HFFc6 (cell line): ENCODE measurements at places on chromosomes 1 and 21.

- no peak for DNase-seq
Observed at GRCh38 chr1:156549390-156549789, 23.0 kb downstream of the IQGAP3 start.

DNA sequence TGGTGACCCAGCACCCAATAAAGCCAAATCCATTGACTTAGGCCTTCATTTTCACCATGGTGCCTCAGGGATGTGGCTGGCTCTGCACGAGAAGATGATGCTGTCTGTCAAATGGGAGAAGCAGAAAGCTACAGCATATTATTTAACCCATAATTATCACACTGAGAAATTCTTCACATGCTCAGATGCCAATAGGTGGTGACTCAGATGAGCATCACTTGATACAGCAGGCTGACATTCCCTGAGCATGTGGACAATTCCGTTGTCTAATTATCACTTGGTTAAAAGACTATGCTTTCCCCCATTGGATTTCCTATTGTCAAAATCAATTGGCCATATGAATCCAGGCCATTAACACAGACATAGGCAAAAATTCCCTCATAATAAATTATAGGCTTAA is 44.0 kb upstream of the HSD3B1 start:
- no peak for DNase-seq

GRCh38 chr1:232207073-232207866 is 422.7 kb downstream of the SIPA1L2 start:
- DNase-seq, result no peak

DNA sequence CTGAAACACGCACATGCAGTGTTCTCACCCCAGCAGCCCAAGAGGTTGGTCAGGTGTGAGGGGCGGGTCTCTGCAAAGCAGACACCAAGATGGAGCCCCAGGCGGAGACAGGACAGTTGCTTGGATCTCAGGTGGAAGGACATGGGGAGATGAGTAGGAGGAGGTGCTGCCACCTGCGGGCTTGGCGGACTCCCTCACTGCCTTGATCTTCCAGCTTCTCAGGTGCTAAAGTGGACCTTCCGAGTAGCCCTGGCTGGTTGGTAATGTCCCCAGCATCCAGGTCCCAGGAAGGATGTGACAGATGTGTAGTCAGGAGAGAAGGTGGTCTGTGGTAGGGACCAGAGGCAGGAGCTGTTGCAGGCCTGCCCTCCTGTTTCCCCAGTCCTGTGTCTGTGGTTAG is 114.1 kb downstream of the AJAP1 start:
- DNase-seq, result no peak

DNA sequence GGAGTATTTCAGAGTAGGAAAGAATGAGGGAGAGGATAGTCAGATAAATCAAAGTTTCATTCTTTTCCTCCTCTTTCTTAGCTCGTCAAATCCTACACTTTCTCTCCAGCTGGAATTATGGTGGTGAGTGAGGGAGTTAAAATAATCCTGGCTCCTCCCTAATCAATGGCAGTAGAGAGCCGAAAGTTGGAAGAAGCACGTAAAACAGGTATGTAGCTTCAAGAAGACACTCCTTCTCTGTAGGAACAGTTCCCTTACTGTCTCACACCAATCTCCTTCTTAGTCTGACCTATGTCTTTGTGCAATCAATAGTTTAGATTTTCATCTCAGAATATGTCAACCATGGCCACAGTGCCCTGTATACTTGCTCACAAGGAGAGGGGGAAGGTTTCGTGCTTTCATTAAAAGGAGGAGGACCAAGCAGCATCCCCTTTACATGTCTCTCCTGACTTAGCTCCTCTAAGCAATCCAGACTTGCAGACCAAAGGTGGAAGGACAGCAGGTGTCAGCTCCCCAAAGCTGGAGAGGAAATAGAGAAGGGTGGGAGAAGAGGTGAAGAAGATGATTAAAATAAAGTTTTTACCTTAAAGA is 878 bp downstream of the MINDY1 start:
- no peak for DNase-seq

- peak; percentile 70 for DNase-seq
Observed at GRCh38 chr1:231590453-231591198, 36.0 kb upstream of the DISC1 start.

DNA sequence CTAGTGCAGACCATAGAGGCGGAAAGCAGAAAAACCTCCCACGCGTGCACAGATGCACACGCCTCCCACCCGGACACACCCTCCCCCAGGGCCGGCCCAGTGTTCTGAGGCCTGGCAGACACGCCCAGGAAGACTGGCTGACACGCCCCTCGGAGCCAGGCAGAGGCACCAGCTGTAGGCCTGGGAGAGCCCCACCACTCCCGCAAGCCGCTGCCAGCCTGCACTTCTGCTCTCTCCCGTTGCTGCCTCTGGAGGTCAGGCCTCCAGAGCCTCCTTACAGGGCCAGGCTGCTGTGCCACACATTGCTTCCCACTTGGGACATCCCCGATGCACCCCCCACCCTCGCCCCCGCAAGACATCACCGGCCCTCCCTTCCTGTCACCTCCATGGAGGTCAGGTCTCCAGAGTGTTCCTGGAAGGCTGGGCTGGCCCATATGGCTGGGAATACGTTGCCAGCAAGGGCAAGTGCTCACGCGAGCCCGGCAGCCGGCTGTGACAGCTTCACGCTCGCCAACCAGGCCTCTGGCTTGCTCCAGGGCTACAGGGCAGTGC is 40.4 kb downstream of the CASZ1 start:
- no peak for DNase-seq

DNA sequence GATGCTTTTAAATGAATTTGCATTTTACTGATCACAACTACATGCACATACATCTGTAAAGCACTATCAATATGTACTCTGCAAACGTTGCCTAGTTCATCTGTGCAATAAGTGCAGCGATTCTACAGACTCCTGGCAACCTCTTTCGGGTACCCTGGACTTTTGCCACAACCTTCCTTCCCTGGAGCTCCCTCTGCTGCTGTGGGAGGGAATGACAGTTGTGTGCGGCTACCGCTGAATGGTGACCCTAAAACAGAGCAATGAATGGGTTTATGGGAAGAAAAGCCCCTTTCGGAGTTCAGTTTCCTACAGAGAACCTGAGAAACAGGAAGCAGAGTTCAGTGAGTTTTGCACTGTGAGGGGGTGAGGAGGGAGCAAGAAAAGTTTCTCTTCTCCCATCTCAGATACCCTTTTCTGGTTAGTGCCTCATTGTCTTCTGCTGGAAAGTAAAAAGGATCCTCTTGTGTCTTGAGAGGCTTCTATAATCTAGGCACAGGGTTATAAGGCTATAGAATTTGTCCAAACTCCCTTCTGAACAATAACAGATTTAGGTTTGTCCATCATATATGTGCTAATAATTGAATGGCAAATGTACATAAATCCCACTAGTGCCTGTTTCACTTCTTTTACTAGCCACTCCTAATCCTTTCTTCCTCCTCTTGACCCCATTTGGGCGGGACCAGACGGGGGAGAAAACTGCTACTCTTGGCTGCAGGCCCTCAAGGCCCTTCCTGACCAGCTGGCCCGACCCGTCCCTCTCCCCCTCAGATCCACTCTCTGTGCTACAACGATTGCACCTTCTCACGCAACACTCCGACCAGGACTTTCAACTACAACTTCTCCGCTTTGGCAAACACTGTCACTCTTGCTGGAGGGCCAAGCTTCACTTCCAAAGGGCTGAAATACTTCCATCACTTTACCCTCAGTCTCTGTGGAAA is 19.8 kb upstream of the SARS1 start:
- DNase-seq, result no peak

DNA sequence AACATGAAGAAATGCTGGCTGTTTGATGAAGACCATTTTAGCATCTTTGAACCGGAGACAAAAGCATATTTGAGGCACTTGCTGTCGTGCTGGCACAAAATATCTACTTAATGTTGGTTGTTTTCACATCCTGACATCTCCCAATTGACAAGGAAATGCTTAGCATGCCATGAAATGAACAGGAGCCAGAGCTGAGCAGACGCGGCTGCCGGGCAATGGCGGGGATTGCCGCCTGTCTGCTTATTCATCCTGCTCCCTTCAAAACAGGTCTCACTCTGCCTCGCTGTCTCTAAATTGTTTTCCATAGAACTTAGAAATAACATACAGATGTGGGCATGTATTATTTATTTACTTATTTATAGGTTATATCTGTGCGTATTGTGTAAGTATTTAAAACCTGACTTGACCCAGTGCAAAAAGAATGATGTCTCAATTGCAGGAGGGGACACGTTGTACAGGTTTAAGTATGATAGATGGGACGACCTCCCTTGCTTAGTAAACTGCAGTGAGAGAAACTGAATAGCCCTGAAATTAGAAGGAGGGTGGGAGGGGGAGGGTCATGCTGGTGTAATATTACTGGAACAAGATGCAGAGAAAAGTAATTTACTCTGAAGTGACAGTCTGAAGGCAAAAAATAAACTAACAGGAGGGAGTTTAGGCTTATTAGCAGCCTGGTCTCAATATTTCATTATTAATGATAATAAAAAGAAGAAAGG is 590.4 kb upstream of the PLXNA2 start:
- DNase-seq, result no peak

GRCh38 chr1:172324761-172325160 is 95.7 kb upstream of the C1orf105 start:
- DNase-seq, result no peak

DNA sequence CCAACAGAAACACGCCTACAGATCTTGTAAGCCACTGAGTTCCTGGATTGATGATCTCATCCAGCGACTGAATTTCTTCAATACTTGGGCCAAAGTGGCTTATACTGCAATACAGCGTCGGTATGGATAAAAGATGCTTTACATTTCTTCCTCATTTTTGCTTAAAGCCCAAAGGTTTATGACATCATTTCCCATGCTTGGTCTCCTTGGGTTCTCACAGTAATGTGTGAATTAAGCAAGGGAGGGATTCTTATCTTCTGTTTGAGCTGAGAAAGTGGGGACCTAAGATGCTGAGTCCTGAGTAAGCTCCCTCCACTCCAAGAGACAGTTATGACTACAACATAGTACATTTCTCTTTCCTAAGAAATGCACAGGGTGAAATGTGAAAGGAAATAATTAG is 39.5 kb downstream of the LBR start:
- DNase-seq, result no peak
